ENCODE measurements at places on chromosomes 5 and 9.

DNA sequence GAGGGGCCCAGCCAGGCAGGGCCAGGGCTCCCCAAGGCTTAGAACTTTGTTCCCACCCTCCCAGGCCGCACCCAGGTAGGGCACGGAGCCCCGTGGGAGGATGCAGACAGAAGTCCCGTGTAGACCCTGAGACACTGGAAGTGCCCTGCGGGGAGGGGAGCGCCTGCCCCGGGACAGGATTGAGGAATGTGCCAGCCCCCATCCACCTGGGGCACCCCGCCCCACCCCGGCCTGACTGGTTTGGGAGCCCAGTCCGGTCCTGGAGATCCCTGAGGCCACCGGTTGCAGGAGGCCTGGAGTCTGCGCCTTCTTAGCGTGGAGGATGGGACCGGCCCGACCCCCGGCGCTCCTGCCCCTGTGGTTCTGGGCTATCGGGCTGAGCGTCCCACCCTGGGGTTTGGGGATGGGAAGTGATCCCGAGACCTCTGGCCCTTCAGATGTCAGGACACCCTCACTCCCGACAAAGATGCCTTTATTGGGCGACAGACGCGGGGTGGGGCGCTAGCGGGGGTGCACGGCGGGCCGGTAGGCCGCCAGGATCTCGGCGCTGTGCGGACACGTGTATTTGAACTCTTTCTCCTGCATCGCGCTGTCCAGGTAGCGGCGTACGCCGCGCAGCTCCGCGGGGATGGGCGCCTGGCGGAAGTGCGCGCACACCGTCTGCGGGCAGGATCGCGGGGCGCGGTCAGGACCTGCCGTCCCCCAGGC lies 2.0 kb downstream of the CLIC3 start:
- DNase-seq: no peak

GRCh38 chr9:133833388-133834025 lies 95.4 kb upstream of the SARDH start:
- no peak for DNase-seq

- DNase-seq: no peak
Measured at GRCh38 chr5:172802567-172803176, 31.4 kb upstream of the ERGIC1 start.

DNA sequence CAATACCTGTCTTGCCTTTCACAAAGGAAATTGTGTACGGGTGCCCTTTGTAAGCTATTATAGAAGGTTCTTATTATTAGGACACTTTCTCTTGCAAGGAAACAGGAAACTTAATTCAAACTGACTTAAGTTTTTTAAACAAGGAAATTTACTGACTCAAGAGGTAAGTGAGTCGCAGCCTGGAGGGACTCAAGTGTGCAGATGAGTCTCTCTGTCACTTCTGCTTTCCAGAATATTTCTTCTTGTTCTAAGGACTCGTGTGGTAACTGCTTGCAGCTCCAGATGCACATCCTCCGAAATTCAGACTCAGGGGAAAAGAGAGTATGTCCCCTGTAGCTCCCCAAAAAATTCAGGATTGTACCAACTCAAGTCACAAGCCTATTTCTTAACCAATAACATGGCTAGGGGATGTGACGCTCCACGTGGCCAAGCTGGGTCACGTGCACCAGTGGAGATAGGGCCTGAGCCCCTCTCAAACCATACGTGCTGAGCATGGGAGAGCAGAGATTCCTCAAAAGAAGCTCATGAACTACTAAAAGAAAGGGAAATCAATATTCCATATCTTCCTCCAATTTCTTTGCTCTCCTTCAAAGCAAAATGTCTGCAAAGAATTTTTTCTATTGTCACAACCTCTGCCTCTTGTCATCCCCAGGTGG lies 49.2 kb upstream of the ERCC6L2 start:
- DNase-seq: no peak

GRCh38 chr9:6049798-6050197 lies 34.4 kb upstream of the RANBP6 start:
- no peak for DNase-seq

- no peak for DNase-seq
Measured at GRCh38 chr5:179194941-179195381, 134.8 kb downstream of the ZNF354C start.

GRCh38 chr5:67092535-67092934 lies 104.1 kb downstream of the CD180 start:
- DNase-seq: no peak

- no peak for DNase-seq
Measured at GRCh38 chr5:88556406-88556805, 287.8 kb upstream of the TMEM161B start.

GRCh38 chr5:175544108-175544511 lies 65.8 kb downstream of the SFXN1 start:
- DNase-seq: no peak

- DNase-seq: no peak
Measured at GRCh38 chr9:21689854-21690253, 112.6 kb upstream of the MTAP start.

GRCh38 chr9:71796100-71796767 lies 27.9 kb upstream of the CEMIP2 start:
- no peak for DNase-seq

DNA sequence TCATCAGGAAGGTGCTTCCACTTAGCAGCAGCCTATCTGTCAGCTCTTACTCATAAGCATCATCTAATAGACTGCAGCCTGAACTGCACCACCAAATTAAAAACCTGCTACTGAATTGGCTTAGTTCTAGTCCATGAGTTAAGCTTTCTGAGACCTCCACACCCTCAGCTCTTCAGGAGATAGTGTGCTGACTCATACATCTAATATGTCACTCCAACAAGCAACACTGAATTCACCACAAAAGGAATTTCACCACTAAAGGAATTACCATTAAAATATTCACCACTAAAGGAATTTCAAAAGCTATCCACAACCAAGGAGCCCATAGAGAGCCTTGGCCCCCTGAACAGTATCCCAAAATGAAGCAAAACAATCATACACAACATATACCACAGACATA lies 418.5 kb upstream of the RORB start:
- DNase-seq: no peak

GRCh38 chr5:103000089-103000488 lies 119.8 kb downstream of the GIN1 start:
- DNase-seq: no peak
